ENCODE measurements at places on chromosomes 5 and 9. TPM values are rescaled to one million over a fixed set of nuclear protein-coding genes. Genes with fewer than 3 reads are reported as not detected.

- H3K27me3 ChIP-seq: no peaks in the 10 kb centered on the region
- no peak for DNase-seq
- H3K4me1 ChIP-seq: peaks cover 13% of the 10 kb centered on the region
- H3K36me3 ChIP-seq: no peaks in the 10 kb centered on the region
- no peak within 1 kb of the TSS for H3K4me3 ChIP-seq
Observed at GRCh38 chr9:21077781-21078180, at the start of gene IFNB1. TSS of gene IFNB1 (minus strand) at chr9:21077942. CDS start at chr9:21077869, 73 bp downstream.

- no peak for DNase-seq
- no peaks in the 10 kb centered on the region for H3K36me3 ChIP-seq
- no peaks in the 10 kb centered on the region for H3K27me3 ChIP-seq
Observed at GRCh38 chr5:36842087-36842486, 34.5 kb upstream of the NIPBL start.

GRCh38 chr5:174531782-174532191 lies 192.6 kb upstream of the MSX2 start:
- H3K4me3 ChIP-seq: no peak overlapping the region
- H3K27me3 ChIP-seq: no peaks in the 10 kb centered on the region
- peaks cover 15% of the 10 kb centered on the region for H3K4me1 ChIP-seq

- H3K4me1 ChIP-seq: peaks cover 37% of the 10 kb centered on the region
- H3K4me3 ChIP-seq: peak overlapping the region; percentile 94
- no peaks in the 10 kb centered on the region for H3K27me3 ChIP-seq
Observed at GRCh38 chr9:72363236-72363635, 1.8 kb downstream of the ZFAND5 start.

GRCh38 chr5:73032635-73033034 lies 76.8 kb downstream of the FCHO2 start:
- H3K36me3 ChIP-seq: peaks cover 35% of the 10 kb centered on the region
- DNase-seq: no peak
- no peaks in the 10 kb centered on the region for H3K4me1 ChIP-seq
- H3K27me3 ChIP-seq: no peaks in the 10 kb centered on the region

DNA sequence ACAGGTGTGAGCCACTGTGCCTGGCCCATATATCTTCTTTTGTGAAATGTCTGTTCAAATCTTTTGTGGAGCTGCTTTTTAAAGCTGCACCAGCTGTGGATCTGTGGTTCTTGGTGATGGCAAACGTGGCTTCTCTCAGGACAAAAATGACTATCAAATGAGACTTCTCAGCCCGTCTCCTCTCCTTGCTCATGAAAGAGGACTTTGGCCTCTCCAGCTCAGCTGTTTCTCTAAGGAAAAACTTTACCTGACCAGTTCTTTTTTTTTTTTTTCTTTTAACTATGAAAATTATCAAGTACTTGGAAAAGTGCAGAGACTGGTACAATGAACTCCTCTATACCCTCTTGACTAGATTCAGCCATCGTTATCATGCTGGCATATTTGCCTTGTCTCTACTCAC lies 44.8 kb downstream of the RALGPS1 start:
- no peak overlapping the region for H3K27ac ChIP-seq
- peaks cover 6% of the 10 kb centered on the region for H3K36me3 ChIP-seq
- peaks cover 24% of the 10 kb centered on the region for H3K4me1 ChIP-seq
- no peak for DNase-seq
- H3K27me3 ChIP-seq: no peaks in the 10 kb centered on the region
- H3K4me3 ChIP-seq: no peak overlapping the region

DNA sequence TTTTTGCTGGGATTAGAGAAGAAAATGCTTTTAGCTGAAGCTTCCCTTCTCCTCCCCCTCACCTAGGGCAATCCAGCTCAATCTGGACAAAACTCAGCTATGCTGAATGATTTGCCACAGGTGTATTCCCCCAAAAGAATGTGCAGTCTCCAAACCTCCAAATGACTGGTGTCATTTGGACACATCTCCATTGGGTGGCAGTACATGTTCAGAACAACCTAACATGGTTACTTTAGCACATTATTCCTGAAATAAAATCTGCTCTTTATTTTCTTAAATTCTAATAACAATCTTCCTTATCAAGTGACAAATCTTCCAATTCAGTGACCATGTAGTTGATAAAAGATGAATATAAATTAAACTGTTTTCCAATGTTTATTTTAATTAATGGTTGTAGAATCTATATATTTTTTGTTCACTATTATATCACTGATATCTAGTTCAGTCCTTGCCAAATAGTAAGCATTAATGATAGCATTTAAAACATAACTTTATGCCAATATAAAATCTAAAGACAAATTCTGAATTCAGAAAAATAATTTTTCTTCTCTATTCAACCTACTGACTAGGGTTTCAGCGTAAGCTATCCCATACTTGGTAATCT lies 61.3 kb upstream of the MOCS2 start:
- no peak for DNase-seq
- H3K4me3 ChIP-seq: no peak overlapping the region
- no peaks in the 10 kb centered on the region for H3K36me3 ChIP-seq
- no peak overlapping the region for H3K27ac ChIP-seq
- no peaks in the 10 kb centered on the region for H3K27me3 ChIP-seq
- H3K4me1 ChIP-seq: peaks cover 31% of the 10 kb centered on the region

DNA sequence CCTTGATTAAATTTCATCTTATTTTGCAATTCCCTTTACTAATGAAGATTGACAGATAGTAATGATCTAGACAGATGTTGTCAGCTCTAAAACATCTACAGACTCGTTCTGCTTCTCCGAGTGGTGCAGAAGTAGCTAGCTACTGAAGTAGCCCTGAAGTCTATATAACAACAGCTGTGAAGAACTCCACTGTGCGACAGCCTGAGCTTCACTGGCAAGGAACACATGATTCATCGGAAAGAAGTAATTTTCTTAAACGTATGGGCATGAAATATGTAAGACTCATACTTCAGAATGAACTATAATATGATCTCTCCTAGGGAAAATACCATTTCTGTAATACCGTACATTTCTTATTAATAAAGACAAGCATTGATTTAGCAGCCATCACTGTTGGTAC lies 96.2 kb downstream of the TRPM3 start:
- no peaks in the 10 kb centered on the region for H3K27me3 ChIP-seq
- no peaks in the 10 kb centered on the region for H3K36me3 ChIP-seq
- H3K4me3 ChIP-seq: no peak overlapping the region
- no peak for DNase-seq
- no peaks in the 10 kb centered on the region for H3K4me1 ChIP-seq

- no peaks in the 10 kb centered on the region for H3K4me1 ChIP-seq
- DNase-seq: no peak
- H3K4me3 ChIP-seq: no peak overlapping the region
Observed at GRCh38 chr9:73426269-73426668, 274.6 kb downstream of the ANXA1 start.

DNA sequence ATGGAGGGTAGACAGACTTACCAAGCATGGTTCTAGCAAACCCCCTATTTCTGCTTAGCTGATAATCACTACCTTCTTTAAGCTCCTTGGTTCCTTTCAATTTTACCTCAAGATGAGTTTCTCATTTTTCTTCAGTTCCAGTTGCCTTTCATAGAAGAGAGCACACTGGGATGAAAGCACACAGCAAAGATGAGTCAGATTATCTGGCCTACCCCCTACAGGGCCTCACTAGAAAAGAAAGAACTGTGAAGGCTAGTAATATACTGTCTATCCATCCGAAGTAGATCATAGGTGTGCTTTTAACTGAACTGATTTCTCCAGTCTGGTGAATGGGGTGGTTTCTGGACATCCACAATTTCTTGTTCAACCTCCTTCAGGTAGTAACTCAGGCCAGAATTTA lies 122.5 kb downstream of the TRPM3 start:
- H3K4me3 ChIP-seq: no peak overlapping the region
- no peak overlapping the region for H3K27ac ChIP-seq
- no peaks in the 10 kb centered on the region for H3K36me3 ChIP-seq
- H3K27me3 ChIP-seq: no peaks in the 10 kb centered on the region

DNA sequence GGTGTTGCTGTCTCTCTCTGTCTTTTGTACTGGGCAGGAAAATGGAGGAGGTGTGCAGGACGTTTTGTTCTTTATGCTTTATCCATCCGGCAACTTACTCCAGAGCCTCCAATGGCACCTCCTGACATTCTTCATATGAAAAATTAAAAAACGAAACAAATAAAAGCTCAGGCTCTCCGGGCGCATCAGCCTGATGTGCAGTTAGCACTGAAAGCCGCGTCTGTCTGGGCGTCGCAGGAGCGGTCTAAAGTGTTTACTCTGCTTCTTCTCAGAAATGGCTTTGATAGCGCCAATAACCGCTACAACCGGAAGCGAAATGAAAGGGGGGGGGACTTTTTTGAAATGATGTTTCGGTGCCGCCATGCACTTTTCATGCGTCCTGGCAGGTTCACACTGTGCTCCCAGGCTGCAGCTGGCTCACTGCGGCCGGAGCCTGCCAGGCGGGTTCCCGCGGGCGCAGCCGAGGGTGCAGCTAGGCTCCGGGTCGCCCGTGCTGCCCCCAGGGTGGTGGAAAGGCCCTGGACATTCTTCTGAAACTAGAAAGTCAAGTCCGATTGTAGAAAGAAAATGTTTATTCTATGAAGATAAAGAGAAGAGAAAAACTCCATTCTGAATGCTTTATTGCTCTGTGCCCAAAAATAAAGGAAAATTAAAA lies 407.7 kb upstream of the IRX1 start:
- no peak for DNase-seq
- no peaks in the 10 kb centered on the region for H3K36me3 ChIP-seq
- H3K4me3 ChIP-seq: no peak overlapping the region
- no peaks in the 10 kb centered on the region for H3K4me1 ChIP-seq

- H3K27ac ChIP-seq: no peak overlapping the region
- H3K4me1 ChIP-seq: peaks cover 9% of the 10 kb centered on the region
- DNase-seq: no peak
- H3K4me3 ChIP-seq: no peak overlapping the region
Observed at GRCh38 chr5:179238628-179238970, 106.7 kb downstream of the ADAMTS2 start.

DNA sequence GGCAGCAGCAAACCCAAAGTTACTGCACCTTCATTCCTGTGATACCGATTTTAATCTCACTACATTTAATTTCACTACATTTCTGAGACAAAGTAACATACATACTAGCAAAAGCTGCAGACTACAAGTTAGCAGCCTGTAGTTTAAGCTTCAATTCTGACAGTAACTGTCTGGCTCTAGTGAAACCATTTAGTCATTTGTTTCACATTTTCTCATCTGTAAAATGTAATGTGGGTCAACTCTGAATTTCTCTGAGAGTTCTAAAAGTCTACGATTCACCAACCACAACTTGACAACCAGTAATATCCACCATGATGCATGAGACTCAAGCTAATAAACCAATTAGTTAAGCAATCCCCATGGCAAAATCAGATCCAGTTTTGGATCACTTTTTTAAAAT lies 408.9 kb downstream of the PDE4D start:
- H3K27me3 ChIP-seq: no peaks in the 10 kb centered on the region
- no peaks in the 10 kb centered on the region for H3K36me3 ChIP-seq
- H3K4me3 ChIP-seq: no peak overlapping the region
- no peak for DNase-seq
- no peak overlapping the region for H3K27ac ChIP-seq
- H3K4me1 ChIP-seq: no peaks in the 10 kb centered on the region

DNA sequence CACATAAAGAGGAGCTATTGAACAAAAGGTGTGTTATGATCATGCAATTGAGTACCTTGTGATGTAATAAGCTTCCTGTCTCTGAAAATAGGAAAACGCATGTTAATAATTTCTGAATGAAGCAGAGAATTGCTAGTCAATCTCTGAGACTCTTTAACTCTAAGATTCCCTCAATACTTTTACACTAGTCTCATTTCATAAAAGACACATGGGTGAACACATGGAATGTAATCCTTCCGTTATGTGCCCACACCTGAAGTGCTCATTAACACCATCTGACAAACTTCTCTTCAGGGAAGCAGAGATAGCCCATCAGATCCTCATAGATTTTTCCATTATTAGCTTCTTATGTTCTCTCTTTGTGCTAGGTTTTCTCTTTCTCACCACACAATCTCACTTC lies 182.4 kb downstream of the TLR4 start:
- H3K36me3 ChIP-seq: no peaks in the 10 kb centered on the region
- no peak overlapping the region for H3K27ac ChIP-seq
- no peak for DNase-seq
- no peaks in the 10 kb centered on the region for H3K27me3 ChIP-seq

DNA sequence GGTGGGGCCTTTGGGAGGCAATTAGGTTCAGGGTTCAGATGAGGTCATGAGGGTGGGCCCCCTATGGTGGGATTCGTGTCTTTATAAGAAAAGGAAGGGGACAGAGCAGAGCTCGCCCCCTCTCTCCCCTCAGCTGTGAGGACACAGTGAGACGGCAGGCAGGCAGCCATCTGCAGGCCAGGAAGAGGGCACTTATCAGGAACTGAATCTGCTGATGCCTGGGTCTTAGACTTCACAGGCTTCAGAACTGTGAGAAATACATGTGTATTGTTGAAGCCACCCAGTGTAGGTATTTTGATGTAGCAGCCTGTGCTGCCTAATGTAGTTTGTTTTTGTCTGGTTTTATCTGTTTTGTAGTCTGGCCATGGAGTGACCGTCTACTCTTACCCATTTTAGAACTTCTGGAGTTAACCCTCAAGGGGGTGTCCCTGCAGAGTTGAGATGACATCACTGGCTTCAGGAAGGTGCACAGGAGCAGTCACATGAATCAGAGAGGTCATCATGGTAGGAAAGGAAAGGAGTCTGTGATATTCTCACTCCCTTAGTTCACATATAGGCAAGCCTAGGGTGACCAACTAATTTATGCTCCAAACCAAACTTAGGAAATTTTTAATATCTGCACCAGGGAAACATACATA lies 71.0 kb downstream of the LRRC70 start:
- no peak overlapping the region for H3K27ac ChIP-seq
- H3K36me3 ChIP-seq: no peaks in the 10 kb centered on the region
- no peaks in the 10 kb centered on the region for H3K27me3 ChIP-seq
- peak; percentile 84 for DNase-seq
- no peak overlapping the region for H3K4me3 ChIP-seq

DNA sequence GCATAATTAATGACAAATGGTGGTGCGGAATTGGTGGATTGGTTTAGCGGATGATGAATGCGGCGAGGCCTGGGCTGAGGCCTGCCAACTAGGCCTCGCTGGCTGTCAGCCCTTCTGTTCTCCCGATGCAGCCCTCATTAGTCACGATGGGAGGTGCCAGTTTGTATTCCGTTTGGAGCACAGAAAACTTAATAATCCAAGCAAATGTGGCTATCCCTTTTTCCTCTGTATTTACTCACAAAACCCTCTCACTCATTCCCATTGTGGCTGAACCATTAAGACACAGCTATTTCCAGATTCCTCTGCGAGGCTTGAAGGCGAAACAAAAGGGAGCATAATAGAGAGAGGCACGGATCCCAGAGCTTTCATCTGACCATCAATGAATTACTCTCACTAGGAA lies 114.3 kb downstream of the MVB12B start:
- H3K4me3 ChIP-seq: no peak overlapping the region
- H3K36me3 ChIP-seq: peaks cover 7% of the 10 kb centered on the region
- H3K27me3 ChIP-seq: no peaks in the 10 kb centered on the region
- H3K27ac ChIP-seq: no peak overlapping the region
- H3K4me1 ChIP-seq: no peaks in the 10 kb centered on the region

The CIZ1 gene
- 68.9 TPM for total RNA-seq

The MIER3 gene
- 13.4 TPM for total RNA-seq

The TRIM52 gene
- 10.3 TPM for total RNA-seq

The TMC1 gene
- total RNA-seq: not detected

The THBS4 gene
- total RNA-seq: 25.6 TPM

The AGXT2 gene
- total RNA-seq: not detected

The RLN1 gene
- not detected for total RNA-seq

Data from esophagus muscularis mucosa (tissue), 4 donors.